ENCODE measurements at places on chromosomes 5 and 9.

- DNase-seq, result peak; percentile 69
These were observed 57.1 kb downstream of the FOXD1 start for GRCh38 chr5:73391441-73391881.

GRCh38 chr5:178207183-178207916, 3.0 kb downstream of the HNRNPAB start:
- DNase-seq, result no peak

DNA sequence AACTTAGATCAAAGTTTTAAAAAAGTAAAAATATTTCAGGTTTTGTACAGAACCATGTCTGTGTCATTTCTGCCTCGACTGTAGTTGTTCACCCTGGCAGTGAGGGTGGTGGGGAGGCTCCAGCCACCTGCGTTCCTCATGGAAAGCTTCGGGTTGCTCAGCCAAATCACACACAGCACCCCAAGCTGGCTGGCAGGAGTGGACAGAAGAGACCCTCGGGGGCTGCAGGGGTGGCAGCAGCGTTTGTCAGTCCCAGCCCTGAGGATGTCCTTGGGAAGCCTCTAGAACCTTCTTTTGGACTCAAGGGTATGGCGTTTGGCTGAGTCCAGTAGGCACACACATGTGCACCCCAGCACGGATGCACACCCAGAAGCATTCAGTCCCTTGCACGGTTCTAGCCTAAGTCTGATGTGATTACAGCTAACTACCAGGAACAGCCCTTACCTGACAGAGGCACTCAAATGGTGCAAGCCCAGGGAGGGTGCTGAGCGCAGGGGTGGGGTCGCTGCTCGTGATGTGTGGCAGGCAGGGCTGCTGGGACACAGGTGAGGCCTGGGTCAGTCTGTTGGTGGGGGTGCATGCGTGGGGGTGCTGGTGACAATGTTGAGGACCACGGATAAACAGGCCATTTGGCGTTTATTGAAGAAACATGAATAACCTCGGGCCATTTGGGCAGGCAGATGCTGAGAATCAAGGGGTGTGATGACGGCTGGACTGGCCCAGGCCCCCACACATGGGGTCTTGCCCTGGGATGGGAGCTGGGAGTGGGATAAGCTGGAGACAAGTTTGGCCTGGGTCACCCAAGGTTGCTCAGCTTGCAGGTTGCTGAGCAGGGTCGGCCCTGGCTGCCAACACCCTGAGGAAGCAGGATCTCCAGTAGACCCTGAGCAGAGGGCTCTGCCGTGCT, 103.4 kb downstream of the PHF2 start:
- DNase-seq, result no peak

DNA sequence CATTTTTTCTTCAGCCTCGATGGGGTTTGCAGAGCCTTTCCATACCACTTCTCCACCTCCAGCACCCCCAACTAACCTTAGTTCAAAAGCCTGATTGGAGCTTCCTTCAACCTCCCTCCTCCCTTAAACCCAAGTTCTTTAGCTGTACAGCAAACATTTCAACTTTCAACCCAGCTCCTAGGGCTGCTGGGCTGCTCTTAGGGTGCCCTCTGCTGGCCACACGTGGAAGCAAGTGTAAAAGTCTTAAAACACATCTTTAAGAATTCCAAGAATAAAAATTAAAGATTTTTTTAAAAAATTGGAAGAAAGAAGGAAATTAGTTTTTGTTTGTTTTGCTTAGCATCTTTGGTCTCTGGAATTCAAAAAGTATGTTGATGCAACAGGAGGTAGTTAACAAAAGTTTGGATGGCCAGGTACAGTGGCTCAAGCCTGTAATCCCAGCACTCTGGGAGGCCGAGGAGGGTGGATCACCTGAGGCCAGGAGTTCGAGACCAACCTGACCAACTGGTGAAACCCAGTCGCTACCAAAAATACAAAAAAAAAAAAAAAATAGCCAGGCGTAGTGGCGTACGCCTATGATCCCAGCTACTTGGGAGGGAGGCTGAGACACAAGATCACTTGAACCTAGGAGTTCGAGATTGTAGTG, 15.5 kb upstream of the HSD17B3 start:
- peak; percentile 28 for DNase-seq

DNA sequence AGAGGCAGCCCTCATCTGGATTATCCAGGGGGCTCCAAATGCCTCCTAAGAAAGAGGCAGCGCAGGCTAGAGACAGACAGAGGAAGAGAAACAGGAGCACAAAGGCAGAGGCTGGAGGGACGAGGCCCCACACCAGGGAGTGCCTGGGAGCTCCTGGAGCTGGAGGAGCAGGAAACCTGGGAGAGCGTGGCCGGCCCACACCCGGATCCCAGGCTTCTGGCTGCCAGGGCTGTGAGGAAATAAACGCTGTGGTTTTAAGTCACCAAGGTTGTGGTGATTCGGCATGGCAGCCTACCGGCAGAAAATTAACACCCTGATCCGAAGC, 165.5 kb downstream of the OLFM1 start:
- DNase-seq, result no peak
